Stimulated activated effector memory CD8-positive, alpha-beta T cell treated with anti-CD3 and anti-CD28 coated beads, Interleukin-12 subunit alpha, Interleukin-12 subunit beta, amount 100 ng/mL, for 72 hours (primary cell): ENCODE measurements at places on chromosomes 4 and X.

DNA sequence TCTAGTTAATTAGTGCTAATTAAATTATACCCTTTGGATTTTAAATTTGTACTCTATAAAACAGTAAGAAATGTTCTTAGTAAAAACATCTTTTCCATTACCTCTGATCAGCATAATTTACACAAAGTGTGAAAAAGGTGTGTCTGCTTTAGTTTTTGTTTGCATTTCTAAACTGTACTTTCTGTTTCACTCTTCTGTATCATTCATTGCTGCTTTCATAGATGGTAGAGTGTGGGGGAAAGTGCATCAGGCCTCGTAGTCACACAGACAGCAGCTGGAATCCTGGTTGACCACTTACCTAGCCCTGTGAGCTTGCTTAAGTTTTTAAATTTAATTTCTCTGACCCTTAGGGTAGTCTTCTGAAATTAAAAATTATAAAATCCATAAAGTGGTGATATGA, 275.4 kb upstream of the PITX2 start:
- DNase-seq: no peak

GRCh38 chrX:57647020-57647419, 33.0 kb downstream of the NLRP2B start:
- no peak for DNase-seq

- no peak for DNase-seq
Observed at GRCh38 chr4:159191989-159192388, 89.1 kb downstream of the RAPGEF2 start.

DNA sequence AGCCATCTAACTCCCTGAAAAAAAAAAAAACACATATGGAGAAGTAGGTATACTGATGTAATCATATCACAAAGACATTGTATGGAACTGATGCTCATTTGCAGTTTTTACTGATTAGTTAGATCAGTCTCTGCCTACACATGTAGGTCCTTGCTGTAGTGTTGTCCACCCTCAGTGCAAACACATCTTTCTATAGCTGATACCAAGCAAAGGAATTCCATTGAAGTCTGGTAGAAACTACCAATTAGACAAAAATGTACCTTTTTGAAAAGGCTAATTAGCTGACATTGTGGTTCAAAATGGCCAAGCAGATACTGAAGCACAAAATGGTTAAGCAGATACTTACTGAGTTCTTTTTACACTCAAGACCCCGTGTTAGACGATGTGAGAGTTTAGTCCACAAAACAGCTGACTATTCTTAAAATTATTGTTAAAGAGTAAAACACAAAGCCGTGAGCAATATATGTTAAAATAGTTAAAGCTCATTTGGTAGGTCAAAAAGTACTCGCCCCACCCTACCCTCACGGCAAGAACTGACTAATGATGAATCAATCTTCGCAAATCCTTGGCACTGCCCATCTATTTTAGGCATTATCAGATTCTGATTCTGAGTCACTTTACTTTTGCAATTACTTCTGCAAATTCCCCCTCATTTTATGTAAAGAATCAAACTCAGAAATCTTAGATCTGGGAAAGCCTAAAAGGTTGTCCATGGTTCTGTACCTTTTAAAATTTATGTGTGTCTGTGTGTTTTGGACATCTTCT, 40.4 kb downstream of the COL4A6 start:
- no peak for DNase-seq

GRCh38 chr4:138050601-138051000, 191.5 kb downstream of the SLC7A11 start:
- DNase-seq: no peak

DNA sequence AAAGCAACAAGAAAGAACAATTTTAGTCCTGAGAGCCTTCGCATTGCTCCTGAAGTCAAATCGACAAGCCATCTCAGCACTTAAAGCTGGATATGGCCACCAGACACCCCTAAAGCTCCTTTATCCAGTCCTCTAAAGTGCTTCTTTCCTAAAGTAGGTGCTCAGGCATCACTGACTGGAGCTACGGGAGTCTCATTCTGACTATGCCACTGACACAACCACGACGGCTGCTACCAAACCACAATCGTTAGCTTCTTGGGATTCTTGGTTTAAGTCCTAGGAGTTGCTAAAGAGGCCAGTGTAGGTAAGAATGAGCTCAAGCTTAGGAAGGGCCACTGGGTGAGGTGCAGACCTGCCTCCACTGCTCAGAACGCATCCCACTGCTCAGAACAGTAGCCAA, 1.0 kb downstream of the SLC10A6 start:
- no peak for DNase-seq

DNA sequence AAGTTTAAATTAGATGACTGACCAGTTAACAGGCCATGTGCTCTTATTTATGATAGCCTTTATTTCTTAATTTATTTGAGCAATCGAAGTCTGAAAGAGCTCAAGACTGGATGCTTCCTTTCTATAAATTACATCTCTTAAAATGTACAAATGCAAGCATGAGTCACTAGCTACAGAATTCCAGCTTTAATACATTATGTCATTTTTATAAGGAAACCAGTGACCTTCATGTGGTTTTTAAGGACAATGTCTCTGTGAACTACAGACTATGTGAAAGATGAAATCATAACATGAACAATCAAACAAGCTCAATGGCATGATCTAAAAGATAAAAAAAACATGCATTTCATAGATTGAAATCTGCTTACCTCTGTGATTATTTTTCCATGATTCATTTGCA, 15.4 kb downstream of the HTR2C start:
- DNase-seq: no peak

DNA sequence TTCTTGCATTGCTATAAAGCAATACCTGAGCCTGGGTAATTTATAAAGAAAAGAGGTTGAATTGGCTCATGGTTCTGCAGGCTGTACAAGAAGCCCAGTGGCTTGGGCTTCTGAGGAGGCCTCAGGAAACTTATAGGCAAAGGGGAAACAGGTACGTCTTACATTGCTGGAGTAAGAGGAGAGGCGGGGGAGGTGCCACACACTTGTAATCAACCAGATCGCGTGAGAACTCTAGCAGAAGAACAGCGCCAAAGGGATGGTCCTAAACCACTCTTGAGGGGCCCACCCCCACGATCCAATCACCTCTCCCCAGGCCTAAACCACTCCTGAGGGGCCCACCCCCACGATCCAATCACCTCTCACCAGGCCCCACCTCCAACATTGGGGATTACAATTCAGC, 50.6 kb upstream of the SHOX start:
- DNase-seq: no peak

GRCh38 chr4:72422416-72422815, 146.6 kb downstream of the ADAMTS3 start:
- no peak for DNase-seq

GRCh38 chrX:34223574-34223973, 91.5 kb upstream of the FAM47A start:
- DNase-seq: no peak

- DNase-seq: no peak
Observed at GRCh38 chr4:71833232-71833900, 49.5 kb upstream of the GC start.

DNA sequence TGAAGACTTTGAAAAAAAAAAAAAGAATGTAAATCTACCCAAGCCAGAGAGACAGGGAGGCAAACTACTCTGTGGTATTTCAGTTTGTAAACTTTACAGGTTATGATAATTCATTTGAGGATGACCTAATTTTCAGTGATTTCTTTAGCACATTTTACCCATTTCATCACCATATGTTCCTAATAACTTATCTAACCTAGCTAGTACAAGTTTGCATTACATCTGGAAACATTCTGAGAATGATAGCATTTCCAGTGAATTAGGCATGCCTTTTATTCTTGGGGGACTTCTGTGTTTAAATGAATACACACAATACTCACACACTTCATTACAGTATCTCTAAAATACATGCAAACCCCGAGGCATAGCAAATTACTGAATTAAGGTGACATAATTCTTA, 1055.5 kb downstream of the PCDH18 start:
- DNase-seq: no peak

GRCh38 chrX:30887721-30888120, 1.3 kb downstream of the TAB3 start:
- DNase-seq: no peak

DNA sequence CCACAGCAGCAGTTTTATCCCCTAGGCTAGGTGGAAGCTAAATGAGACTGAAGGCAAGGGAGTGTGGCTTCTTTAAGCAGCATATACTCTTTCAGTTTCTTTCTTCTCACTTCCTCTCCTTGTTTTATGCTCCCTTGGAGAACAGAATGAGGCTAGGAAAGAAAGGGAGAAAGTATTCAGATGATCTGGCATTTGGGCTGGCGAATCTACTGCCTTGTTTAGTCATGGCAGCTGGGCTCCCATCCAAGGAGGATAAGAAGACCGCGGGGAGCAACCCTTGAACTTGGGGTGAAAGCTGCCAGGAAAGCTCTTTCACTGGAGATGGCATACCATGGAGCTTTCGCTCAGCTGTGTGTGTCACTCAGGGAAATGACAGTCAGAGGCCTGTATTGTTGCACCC, 72.1 kb downstream of the ARHGEF38 start:
- DNase-seq: no peak

- no peak for DNase-seq
Observed at GRCh38 chr4:60016971-60017370, 1183.2 kb upstream of the ADGRL3 start.

DNA sequence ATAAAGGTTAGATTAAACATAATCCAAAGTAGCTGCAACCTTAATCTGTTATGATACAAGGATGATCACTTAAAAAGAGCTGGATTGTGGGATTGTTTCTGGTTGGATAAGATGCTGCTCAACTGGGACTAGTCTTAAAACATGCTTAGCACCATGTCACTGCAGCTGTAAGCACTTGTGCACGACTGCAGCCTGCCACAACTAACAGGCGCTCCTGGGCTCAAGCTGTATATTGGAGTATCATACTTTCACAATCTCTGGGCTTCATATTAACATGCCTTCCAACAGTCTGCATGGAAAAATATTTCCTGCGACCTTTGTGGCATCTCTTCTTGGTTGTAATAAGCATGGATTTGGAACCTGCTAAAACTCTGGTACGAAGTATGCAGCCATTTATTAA, 493.0 kb upstream of the PITX2 start:
- DNase-seq: no peak

DNA sequence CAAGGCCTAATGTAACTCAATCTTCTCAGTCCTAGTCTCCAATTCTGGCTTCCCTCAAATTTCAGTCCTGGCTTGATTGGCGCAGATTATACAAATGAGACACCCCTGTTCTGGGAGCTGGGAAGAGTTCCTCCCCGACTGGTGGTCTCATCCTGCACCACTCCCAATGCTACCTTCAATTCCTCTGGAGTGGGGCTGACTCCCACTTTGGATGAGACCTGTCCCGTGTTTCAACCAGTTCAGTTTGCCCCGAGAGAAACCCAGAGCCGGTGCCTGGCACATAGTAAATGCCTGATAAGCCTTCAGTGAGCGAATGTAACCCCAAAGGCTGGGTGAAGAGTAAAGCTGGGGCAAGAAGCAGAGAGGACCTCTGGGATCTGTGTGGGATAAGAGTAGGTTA, 4.0 kb upstream of the SYP start:
- no peak for DNase-seq

- DNase-seq: no peak
Observed at GRCh38 chr4:122959441-122959840, 37.0 kb upstream of the NUDT6 start.

DNA sequence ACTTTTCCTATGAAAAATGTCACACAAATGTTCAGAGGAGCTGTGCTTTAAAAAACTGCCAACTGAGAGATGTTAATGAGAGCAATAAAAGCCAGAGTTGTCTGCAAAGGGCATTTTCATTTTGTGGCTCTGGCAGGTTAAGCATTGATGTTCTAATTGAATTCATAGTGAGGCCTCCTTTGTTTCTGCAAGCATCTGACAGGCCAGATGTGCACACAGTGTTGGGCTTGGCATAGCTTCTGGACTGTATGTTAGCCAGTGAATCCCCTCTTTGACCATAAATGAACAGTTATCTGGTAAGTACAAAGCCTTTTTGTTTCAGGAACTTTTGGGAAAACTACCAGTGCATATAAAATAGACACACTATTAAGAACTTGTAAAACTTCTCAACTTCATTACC, 81.9 kb downstream of the JADE3 start:
- DNase-seq: no peak

GRCh38 chr4:123353656-123354055, 42.9 kb upstream of the SPRY1 start:
- DNase-seq: no peak

GRCh38 chr4:2261853-2262144, at the start of gene MXD4:
Gene MXD4, minus strand, starts transcription at chr4:2262109. Its CDS starts 129 bp downstream, at chr4:2261980.
- no peak for DNase-seq

GRCh38 chr4:143402776-143403552, 66.3 kb downstream of the GAB1 start:
- no peak for DNase-seq

- DNase-seq: no peak
Observed at GRCh38 chr4:67131224-67131623, 414.1 kb downstream of the CENPC start.

- no peak for DNase-seq
Observed at GRCh38 chrX:51874123-51874522, 19.3 kb upstream of the MAGED1 start.
